Activated T-cell treated with anti-CD3 and anti-CD28 coated beads, Interleukin-2, amount 50 U/mL, for 1 hour (primary cell): ENCODE measurements at places on chromosomes 2 and 18.
A peak's percentile ranks its signal among the peaks of the same experiment; 100 is the strongest.

DNA sequence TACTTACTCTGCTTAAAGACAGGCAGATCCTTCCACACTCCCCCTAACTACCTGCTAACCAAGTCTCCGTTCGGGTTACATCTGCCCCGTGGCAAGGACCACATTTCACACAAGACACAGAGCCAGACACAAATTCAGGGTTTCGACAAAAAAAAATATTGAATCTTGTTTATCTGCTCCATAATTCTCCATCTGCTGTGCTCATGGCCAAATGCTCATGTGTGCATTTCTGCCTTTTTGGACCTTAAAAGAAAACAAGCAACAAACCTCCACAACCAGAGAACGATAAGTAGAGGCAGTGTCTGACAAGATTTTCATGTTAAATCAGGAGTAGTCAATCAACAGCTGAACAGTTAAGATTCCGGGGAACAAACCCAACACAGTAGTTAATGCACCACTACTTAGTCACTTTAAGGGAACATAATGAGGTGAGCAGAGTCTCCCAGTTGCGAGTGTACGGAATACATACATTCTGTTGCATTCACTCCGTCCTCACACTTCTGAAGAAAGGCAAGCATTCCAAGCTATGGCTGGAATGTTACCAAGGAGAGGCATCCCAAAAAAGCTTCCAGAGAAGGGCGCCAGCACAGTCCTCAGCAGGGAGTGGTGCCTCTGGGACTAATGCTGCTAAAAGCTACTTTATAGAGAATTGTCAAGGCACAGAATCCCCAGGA, 121.0 kb downstream of the ANKRD44 start:
- no peak for DNase-seq

- DNase-seq = no peak
These were observed 569 bp downstream of the TMX3 start for GRCh38 chr18:68714366-68714711.

DNA sequence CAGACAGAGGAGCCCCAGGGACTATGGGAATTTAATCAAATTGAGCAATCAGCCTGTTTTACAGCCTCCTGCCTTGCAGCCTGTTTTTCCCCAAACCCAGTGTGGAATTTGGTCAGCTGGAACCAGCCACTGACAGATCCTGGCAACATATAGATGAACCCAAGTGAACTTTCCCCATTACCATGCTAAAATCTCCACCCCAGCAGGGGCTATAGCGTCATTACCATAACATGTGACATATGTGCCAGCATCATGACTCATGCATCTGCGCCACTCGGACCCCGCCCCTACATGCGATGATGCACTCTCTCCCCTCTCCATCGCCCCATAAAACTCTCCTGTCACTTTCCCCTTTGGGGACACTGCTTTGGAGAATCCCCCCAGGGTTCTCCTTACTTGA, 17.3 kb upstream of the FEZ2 start:
- DNase-seq = no peak

GRCh38 chr2:11592671-11593574, 59.1 kb downstream of the GREB1 start:
- no peak for DNase-seq

DNA sequence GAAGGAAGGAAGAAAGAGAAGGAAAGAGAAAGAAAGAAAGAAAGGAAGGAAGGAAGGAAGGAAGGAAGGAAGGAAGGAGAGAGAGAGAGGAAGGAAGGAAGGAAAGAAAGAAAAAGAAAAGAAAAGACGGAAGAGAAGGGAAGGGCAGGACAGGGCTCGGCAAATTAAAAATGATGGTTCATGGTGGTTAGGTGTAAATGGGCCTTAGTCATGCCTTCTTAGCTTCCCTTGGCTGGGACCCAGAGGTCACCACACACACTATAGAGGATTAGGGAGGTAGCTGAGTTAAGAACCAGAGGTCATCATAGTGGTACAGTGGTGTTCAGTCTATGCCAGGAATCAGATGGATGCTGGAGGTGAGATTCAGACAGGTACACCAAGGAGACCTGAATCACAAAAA, 9.3 kb upstream of the ATL2 start:
- no peak for DNase-seq

GRCh38 chr2:128818704-128819491, 500.2 kb upstream of the HS6ST1 start:
- DNase-seq = no peak

DNA sequence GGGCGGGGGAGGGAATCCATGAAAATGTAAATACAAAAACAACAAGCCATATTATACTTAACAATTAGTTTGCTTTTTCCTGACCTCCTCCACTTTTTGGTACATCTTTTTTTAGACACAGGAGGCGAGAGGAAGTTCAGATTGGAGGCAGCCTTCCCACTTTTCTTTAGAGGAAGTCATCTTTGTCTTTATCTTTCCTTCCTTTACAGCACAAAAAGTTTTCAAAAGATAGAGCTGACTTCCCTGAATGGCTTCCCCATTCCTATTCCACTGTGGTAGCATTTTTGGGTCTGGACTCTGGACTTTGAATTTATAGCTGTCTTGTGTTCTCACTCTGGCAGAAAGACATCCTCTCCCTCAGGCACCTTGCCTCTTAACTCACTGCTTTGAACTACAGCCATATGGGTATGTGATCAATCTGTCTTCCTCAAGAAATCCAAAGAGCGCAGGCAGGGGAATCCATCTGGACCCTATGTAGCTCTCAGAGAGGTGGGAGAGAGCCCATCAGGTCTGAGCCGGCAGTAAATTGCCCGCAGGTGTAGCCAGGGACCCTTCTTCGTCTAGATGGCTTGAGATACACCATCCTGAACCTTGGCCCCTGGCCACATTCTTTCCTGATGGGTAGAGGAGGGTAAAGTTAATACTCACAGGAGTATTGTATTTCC, 101.9 kb downstream of the AQP4 start:
- no peak for DNase-seq

DNA sequence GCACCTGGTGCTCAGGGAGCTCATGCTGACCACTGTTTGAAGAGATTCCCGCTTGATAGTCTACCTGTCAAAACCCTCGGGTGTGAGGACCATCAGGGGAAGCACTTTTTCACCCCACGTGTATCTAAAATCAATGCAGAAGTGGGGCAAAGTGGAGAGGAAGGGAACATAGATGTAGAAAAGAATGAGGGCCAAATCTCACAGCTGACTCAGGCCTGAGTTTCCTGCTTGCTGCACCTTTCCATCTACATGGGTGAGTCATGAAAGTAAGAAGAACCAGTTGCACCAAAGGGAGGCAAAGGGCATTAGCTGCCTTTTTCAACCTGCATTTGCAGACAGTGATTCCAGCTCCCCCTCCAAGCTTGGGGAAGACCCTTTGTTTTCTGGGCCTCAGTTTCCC, 100.2 kb upstream of the MYCN start:
- no peak for DNase-seq

DNA sequence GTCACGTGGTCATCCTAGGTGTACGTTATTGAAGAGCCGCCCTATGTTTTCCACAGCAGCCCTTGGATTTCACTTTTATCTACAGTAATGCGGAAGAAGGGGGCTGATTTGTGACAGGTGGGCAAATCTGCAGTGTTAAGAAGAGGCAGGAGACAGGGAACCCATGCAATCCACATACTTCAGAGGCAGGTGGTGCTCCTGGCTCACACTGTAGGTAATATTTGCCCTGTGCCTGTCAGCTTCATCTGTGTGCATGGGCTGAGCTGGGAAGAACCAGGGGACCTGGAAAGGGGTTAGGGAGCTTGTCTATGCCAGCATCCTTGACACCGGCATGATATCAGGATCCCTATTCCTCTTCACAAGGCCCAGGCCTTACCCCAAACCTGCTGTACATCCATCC, 183.9 kb downstream of the SH3RF3 start:
- no peak for DNase-seq

- DNase-seq = no peak
These were observed 21.3 kb downstream of the CDK15 start for GRCh38 chr2:201827621-201828020.

DNA sequence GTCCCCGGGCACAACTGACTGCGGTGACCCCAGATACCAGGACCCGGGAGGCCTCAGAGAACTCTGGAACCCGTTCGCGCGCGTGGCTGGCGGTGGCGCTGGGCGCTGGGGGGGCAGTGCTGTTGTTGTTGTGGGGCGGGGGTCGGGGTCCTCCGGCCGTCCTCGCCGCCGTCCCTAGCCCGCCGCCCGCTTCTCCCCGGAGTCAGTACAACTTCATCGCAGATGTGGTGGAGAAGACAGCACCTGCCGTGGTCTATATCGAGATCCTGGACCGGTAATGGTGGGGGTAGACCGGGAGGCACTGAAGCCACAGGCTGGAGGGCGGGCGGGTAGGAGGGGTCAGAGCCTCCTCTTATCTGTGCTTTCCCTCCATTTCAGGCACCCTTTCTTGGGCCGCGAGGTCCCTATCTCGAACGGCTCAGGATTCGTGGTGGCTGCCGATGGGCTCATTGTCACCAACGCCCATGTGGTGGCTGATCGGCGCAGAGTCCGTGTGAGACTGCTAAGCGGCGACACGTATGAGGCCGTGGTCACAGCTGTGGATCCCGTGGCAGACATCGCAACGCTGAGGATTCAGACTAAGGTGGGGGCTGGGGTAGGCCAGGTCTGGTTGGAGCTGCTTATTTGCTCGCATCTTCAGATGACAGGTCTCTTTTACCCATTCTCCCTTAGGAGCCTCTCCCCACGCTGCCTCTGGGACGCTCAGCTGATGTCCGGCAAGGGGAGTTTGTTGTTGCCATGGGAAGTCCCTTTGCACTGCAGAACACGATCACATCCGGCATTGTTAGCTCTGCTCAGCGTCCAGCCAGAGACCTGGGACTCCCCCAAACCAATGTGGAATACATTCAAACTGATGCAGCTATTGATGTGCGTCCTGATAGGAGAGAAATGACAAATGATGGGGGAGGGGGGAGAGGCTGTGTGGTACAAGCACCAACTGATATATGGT, 780 bp downstream of the HTRA2 start:
- DNase-seq = peak; percentile 60

DNA sequence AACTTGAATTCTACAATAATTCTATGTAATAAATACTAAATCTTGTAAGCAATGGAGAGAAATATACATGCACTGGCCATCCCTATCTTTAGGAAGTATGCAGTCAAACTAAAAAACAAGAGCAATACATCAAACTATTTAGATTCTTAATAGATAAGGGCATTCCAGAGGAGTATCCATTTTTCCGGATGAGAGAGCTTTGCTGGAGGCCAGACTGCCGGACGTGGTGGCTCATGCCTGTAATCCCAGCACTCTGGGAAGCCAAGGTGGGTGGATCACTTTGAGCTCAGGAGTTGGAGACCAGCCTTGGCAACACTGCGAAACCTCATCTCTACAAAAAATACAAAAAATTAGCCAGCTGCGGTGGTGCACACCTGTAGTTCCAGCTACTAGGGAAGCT, 60.8 kb downstream of the KIF5C start:
- DNase-seq = no peak

- no peak for DNase-seq
These were observed 11.1 kb downstream of the HS6ST1 start for GRCh38 chr2:128307595-128307994.

DNA sequence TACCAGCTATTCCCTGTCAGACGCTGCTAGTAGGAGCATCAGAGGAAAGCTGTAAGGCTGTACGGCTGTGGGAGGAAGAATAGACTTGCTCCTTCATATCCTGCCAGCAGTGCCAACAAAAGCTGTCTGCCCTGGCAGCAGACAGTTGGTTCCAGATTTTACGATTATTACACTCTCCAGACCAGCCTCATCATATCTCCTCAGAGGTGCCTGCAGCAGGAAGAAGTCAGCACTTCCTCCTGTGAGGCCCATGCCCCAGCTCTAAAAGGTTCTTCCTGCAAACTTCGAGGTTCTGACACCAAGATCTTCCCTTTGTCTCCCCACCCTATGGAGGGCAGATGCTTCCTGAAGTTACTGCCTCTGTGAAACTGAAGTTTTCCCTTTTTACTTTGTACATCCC, 537.7 kb upstream of the PKDCC start:
- no peak for DNase-seq

GRCh38 chr18:11177382-11177781, 28.0 kb upstream of the PIEZO2 start:
- DNase-seq = no peak

GRCh38 chr2:129301431-129301913, 678.0 kb upstream of the RAB6C start:
- DNase-seq = no peak

- no peak for DNase-seq
These were observed 47.0 kb downstream of the FAM168B start for GRCh38 chr2:131046028-131046917.

- no peak for DNase-seq
These were observed 9.8 kb downstream of the RBFA start for GRCh38 chr18:80044072-80044471.

- no peak for DNase-seq
These were observed 95.4 kb downstream of the MAP2 start for GRCh38 chr2:209519271-209519670.

DNA sequence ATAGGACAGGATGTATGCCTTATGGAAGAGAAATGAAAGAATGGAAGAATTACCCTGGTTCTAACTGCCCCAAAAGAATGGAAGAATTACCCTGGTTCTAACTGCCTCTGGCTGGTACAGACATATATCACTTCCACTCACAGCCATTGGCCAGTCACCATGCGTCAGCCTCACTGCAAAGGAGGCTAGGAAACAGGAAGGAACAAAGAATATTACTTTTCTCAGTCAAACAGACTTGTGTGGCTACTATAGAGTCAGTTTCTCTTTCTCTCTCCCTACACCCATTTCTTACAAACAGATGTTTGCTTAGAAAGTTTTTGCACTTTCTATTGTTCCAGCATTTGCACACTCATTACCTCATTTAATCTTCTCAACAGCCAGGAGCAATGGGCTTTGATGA, 1111.1 kb upstream of the KLHL29 start:
- DNase-seq = no peak

DNA sequence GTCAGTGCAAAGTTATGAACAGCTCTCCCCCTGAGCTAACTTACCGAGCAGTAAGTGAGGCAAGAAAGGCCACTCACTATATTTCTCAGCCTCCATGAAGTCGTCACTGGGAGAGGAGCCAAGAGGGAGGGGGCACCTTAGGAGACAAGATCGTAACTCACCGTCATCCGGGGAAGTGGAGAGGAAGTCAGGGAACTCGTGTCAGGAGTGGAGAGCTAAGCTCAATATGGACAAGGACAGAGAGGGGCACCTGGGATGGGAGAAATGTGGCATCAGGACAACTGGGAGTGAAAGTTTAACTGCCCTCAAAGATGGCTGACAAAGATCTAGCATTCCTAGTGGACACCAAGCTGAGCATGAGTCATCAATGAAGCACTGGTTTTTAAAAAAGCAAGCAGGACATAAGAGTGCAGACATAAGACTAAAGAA, 37.1 kb downstream of the BCL11A start:
- DNase-seq = no peak

- no peak for DNase-seq
These were observed 48.1 kb upstream of the VPS54 start for GRCh38 chr2:64067326-64067725.

- DNase-seq = no peak
These were observed 306.7 kb upstream of the SLC8A1 start for GRCh38 chr2:40758401-40759155.
